Stimulated activated CD4-positive, alpha-beta T cell treated with anti-CD3 and anti-CD28 coated beads, Interleukin-1b, Interleukin-23, amount 100 ng/mL, for 48 hours (primary cell): ENCODE measurements at places on chromosomes 1 and 21.
A peak's percentile ranks its signal among the peaks of the same experiment; 100 is the strongest.

DNA sequence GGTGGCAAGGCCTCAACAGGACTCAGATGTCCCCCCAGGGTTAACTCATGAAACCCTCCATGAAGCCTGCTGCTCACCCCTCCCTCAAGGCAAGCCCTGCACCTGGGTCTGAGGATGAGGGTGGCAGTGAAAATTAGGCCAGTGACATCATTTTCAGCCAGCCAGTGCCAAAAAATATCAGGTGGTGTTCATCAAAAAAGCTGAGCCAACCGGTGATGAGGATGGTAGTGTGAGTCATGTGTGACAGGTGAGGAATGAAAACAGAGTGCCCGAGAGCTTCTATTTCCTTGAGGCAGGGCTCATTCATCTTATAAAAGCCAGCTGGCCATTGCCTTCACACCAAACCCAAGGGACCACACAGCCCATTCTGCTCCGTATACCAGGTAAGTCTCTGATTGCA lies at the start of gene SPRR1A:
TSS of gene SPRR1A (plus strand) at position 339 of the 400 bp plus-strand sequence. CDS start 1,150 bp downstream, outside the sequence.
- DNase-seq, result no peak

GRCh38 chr1:4086085-4086850 lies 186.2 kb upstream of the C1orf174 start:
- DNase-seq, result no peak

- no peak for DNase-seq
These were observed 121.0 kb upstream of the UBE2U start for GRCh38 chr1:64082459-64082858.

DNA sequence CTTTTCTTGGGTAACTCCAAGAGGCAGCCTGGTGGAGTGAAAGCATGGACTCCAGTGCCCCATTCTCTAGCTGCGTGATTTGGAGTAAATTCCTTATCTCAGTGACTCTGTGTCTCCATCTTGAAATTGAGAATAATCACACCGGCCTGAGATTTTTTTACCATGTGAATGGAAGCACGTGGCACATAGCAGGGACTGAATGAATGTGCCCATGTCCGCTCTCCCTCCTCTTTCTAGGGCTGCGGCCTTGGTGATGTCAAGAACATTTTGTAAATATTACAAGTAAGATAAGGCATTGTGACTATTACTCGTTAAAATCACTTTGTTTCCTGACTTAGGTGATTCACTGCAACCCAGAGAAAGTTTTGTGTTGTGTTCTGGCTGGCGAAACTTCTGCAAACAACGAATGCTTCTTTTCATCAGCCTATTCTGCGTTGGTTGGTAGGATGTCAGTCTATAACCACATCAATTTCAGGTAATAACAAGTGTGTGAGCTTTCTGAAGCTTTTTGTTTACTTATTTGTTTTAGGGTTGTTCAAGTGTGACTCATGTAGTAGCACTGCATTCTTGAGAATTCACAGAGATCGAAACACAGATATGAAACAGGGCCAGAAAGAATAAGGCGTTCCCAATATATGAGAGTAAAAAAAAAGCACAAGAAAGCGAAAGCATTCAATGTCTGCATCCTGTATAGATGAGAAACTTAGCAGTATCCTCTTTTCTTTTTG lies 135.7 kb upstream of the SLC45A1 start:
- DNase-seq, result peak; percentile 13

- DNase-seq, result no peak
These were observed 53.6 kb upstream of the ADARB1 start for GRCh38 chr21:45020629-45021427.

DNA sequence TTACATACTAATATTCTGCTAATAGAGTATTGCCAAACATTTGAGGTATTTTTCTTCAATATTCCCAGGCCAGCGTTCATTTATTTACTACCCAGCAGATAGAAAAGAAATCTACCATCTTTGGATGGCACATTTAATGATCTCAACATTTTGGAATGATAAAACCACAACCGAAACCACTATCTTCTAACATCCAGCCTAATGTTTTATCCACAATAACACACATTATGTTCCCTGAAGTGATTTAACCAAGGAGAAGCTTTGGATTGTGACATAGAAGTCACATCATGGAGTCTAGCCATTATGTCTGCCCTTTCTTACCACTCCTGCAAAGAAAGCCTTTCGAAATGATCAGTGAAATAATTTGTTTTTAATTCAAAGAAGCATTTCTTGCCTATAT lies 497.1 kb upstream of the PLXNA2 start:
- DNase-seq, result no peak

DNA sequence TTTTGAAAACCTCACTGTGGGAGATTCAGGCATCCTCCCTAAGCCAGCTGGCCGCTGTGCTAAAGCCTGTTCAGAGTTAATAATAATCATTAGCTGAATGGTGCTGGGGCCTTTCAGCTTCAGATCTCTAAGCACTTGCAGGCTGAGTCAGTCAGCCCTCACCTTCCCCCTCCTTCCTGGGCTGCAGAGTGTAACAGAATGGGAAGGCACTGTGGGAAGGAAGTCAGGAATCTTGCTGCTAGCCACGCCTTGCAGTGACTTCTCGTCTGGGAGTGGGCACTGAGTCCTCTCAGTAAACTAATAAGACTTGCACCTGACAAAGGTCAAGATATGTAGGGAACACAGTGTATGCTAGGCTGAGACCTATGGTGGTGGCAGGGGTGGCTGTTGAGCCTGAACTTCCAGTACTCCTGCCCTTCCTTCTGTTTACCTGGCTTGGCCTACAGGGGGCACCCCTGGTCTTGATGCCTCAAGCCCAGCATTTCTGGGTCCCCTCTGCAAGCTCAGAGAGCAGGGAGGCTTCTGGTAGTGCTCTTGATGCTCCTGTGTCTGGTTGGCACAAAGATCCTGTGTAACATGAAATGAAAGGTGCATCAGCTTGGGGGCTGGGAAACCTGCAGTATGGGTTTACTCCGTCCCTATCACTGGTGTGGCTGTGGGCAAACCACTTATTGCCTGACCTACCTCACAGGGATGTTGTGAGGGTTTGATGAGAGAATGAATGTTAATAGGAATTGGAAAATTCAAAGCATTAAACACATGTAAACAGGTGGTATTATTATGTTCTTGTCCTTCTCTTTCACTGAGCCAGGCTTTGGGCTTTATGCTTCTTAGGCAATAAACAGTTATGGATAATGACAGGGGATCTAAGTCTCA lies 6.0 kb downstream of the CYB561D1 start:
- peak; percentile 61 for DNase-seq

DNA sequence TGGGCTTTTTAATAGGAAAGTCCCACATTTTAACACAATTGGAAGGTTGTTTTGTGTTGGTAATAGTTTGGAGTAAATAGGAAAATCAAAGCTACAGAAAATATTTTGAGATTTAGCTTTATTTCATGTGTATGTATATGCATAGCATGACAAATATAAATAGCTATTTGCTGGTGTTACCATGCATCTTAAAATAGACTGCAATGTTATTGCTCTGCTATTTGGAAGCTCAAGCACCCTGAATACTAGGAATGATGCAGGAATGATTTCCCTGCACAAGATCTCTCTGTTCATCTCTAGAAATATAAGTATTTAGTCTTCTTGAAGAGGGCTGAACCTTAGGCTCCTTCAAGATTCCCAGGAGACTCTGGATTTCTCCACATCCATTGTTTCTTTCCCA lies 268.3 kb upstream of the POGK start:
- no peak for DNase-seq

DNA sequence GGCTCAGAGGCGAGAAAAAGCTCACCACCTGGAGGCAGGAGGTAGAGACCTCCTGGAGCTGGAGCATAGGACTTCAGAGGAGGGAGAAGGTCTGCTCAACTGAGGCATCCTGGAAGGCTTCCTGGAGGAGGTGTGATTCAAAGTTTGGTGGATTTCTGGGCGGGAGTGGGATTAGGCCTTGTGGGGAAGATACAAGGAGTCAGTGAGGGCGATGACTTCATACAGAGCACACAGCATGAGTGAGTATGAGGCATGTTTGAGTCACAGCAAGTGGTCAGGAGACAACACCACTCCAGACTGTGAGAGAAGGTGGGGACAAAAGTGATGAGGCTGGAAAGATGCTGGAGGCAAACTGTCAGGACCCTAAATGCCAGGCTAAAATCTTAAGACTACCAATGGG lies 77.6 kb downstream of the MATN1 start:
- DNase-seq, result no peak

DNA sequence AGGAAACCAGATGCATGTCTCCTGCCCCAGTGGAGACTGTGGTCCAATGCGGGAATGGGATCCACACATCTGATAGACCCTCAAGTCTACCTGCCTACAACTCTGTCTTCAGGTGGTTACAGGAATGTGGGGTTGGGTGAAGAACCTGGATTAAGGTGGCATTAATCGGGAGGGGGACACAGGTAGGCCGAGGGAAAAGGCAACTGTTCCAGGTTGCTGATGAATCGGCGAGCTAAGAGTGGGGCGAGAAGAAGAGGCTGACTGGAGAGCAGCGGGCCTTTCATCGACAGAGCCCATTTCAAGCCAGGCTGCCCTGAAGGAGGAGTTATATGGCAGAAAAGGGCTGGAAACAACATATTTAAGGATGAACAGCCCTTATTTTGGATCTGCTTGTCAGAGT lies 836 bp downstream of the CD2 start:
- no peak for DNase-seq

GRCh38 chr1:24502065-24502708 lies 449 bp upstream of the RCAN3 start:
- peak; percentile 80 for DNase-seq

DNA sequence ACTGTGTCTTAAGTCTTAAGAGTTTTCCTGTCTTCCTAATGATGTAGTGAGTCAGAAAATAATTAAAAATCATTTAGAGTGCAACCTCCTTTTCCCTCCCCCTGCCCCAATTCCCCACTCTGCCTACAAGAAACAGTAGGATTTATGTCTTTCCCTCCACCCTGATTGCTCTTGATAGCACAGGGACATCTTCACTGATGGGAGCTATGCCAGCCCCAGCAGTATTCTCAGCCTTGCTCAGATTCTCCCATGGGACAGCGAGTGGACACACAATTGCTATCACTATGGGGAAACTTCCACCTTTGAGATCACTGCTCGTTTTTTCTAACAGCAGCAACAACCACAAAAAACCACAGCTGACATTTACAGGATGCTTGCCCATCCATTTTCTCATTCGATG lies 216.6 kb upstream of the PLXNA2 start:
- DNase-seq, result no peak

- no peak for DNase-seq
These were observed 1.6 kb downstream of the PIGR start for GRCh38 chr1:206944703-206945102.

DNA sequence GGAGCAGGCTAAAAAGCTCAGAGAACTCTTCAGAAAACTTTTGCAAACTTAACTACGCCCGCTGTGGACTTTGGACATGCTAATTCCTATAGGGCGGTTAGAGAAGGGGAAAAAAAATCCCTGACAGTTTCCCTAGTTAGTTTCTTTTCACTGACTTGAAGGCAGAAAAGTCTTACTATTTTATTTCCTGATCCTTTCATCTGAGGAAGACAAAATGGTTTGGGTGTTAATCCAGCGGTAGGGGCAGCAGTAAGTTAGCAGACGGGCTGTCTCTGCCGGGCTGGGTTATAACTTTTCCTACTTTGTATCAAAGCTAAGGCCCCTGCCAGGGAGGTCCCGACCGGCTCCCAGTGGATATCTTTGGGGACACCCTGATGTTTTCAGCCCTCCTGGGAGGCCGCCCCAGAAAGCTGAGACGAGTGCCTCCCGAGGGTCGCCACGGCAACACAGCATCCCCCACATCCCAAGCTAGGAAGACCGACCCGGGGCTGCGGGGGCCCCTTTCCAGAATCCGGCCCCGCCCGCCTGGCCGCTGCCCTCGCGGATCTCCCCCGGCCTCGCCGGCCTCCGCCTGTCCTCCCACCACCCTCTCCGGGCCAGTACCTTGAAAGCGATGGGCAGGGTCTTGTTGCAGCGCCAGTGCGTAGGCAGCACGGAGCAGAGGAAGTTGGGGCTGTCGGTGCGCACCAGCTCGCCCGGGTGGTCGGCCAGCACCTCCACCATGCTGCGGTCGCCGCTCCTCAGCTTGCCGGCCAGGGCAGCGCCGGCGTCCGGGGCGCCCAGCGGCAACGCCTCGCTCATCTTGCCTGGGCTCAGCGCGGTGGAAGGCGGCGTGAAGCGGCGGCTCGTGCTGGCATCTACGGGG lies 162.6 kb downstream of the RUNX1 start:
- peak; percentile 28 for DNase-seq

GRCh38 chr1:27752360-27752759 lies 20.7 kb upstream of the STX12 start:
- no peak for DNase-seq

DNA sequence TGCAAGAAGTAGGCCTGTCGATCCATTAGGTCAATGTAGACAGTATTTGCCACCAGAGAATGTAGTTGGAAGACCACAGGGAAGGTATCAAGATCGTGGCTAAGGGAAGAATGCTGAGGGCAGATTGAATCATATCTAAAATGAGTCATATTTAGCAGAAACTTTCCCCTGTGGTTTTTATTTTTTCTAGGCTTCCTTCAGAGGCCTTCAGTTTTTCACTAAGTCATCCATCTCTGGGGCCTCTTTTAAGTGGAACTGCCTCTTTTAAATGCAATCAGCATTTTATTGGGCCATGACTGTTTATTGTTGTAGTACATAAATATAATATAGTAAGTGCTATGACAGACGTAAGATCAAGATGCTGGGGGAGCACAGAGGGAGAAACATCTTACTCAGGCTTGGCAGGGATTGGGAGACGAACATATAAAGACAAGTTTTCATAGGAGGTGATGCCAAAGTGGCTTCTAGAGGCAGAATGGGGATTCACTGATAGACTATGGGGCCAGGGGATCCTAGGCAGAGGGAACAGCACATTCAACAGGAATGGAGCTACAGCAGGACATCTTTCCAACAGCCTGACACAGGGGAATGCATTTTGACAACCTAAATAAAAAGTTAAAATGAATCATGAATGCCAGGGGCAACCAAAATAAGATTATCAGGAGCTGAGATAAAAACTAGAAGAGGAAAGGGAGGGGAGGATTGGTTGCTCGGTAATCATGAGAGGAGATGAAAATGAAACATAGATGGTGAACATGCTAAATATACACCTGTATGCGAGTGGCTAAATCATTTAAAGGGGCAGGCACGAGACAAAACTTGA lies 20.1 kb downstream of the UBE2U start:
- no peak for DNase-seq

DNA sequence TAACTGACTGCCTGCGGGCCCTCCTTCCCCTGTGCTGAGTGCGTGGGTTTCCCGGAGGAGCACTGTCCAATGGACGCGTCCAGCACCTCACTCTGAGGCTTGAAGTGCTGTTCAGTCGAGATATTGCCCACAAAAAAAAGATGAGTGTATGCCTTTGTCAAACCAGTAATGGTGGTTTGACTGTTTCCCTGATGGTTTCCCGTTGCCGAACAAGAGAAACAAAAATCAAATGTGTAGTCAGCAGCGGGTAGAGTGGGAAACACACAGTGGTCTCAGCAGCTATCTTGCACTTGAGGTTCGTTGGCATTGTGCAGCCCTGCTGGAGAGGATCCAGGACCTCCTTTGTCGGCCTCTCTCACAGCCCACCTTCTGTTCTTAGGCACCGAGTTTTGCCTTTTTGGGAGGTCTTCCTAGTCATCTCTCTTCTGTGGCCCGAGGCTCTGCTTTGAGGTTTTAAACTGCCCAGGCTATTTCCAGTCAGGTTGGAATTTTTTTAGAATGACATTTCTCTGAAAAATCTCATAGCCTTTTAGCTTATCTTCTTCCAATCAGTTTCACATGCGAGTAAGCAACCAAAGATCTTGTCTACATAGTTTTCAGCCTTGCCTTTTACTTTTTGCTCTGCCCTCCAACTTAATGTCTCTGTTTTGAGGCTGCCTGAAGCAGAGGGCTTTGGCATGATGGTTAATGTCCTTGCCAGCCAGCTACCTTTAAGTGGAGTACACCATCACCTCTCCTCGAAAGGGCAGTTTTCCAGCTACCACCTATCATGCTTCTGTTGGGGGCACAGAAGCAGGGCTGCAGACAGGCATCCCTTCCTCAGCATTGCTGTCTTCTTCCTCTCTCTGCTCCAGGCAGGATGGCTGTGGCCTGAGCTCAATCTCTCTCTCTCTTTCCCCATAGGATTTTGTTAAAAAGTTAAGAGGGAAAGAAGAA lies 132.3 kb downstream of the URB2 start:
- DNase-seq, result no peak
